ENCODE measurements at places on chromosomes 3 and 15.

GRCh38 chr15:80157215-80157614, 4.4 kb downstream of the FAH start:
- DNase-seq = no peak

DNA sequence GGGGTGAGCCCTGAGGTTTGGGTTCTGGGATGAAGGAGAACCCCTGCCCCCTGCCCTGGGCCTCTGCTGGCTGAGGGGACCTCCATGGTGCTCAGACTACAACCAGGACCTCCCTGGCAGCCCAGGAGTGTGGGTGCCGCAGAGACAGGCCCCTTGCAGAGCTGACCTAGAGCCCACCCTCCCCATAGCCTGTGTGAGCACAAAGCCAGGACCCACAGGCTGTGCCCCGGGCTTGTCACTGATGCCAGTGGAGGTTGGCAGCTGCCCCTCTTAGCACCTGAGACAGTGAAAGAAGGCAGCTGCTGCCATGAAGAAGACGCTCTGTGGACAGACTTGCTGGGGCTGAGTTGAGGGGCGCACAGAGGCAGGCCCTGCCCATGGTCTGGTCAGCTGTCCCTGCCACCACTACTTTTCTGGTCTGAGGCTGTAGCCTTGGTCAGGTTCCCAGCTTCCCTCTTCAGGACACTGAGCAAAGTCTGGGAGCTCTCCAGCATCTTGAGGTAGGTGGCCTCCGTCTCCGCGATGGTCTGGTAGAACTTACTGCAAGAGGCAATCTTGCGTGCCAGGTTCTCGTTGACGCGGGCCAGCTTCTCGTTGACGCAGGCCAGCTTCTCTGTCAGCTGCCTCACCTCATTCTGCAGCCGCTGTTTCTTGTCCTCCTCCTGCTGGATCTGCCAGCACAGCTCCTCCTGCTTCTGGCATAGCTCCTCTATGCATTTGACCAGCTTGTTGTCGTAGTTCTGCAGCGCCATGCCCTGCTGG, 23.0 kb downstream of the USP4 start:
- DNase-seq = no peak

DNA sequence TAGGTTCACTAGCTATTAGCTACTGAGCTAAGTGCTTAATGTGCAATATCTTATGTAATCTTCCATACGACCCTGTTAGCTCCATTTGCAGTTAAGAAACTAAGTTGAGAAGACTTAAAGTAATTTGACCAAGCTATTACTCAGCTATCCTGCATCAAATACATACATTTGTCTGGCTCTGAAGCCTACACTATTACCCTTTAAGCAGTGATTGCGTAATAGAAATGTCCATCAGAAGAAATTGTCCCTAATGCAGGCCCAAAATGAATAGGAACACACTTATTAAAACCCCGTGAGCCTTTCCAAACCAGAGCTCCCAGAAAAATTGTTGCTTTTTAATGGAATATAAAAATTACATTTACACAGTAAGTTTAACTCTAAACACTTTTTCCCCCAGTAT, 5.3 kb upstream of the MYO1E start:
- DNase-seq = no peak

DNA sequence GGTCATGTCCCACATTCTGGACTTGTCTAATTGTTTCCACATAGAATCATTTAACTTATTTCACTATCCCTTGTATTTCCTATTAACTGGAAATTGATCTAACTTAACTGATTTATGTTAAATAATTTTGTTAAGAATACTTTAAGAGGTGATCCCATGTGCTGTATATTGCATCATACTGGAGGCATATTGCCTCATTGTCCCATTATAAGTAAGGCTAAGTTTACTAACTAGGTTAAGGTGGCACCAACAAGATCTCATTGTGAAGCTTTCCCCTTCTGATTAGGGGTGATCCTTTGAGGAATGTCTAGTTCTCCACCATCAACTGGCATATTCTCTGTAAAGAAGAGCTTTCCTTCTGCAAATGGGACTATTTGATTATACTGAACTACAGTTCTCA, 24.4 kb downstream of the MAP1A start:
- no peak for DNase-seq

- no peak for DNase-seq
These were observed 53.9 kb upstream of the ATOSA start for GRCh38 chr15:52733088-52733487.

DNA sequence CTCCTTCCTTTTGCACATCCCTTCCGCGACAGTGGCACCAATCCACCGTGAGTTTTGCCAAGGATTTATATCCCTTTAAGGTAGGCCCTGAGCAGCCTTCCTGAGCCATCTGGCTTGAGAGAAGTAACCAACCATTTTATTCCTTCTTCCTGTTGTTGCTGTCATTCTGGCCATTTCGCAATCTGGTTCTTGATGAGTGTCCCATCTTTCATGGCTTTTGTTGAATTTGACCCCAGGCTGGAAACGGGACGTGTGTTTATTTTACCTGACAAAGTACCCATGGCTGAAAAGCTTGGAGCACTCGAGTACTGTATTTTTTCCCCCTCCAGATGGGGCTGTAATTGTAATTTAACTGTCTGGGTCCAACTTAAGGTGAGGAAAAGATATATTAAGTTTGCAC, 173.4 kb downstream of the WNT5A start:
- no peak for DNase-seq

DNA sequence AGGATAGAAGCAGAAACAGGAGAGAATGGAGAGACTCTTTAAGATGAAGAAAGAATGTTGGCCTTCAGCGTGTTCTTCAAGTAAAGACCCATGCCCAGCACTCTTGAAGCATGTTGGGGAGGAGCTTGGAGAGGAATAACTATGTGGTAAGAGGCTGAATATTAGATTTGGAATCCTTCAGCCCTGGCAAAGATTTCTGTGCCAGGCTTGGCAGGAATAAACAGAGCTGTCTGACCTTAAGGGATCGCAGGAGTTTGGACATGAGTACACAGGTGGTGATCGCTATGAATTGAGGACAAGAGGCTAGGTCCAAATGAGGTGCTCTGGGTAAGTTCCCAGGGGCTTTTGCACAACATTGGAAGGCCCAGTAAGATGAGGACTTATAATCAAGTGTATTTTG, 132.6 kb upstream of the TBL1XR1 start:
- DNase-seq = no peak

DNA sequence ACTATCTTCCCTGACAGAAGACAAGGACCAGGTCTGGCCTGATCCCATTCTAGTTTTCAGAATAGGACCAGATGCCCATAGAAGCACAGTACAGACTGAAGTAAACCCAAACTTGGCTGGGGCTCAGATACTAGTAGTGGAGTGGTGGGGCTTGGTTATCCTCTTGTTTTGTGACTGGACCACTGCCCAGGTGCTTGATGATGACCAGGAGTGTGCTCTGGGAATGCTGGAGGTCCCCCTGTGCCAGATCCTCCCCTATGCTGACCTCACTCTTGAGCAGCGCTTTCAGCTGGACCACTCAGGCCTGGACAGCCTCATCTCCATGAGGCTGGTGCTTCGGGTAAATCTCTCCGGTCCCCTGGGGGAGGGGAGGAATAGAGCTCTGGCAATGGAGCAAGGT, 36.3 kb downstream of the ESYT3 start:
- DNase-seq = no peak

GRCh38 chr3:138348754-138349739, 668 bp downstream of the MRAS start:
- DNase-seq = no peak

All from cortex of kidney (tissue), 1 donor.